ENCODE measurements at places on chromosomes 3 and 15.

- DNase-seq = no peak
These were observed 690.2 kb upstream of the DPPA4 start for GRCh38 chr3:110027446-110028080.

- DNase-seq = no peak
These were observed 8.9 kb downstream of the PRKCD start for GRCh38 chr3:53169832-53170324.

DNA sequence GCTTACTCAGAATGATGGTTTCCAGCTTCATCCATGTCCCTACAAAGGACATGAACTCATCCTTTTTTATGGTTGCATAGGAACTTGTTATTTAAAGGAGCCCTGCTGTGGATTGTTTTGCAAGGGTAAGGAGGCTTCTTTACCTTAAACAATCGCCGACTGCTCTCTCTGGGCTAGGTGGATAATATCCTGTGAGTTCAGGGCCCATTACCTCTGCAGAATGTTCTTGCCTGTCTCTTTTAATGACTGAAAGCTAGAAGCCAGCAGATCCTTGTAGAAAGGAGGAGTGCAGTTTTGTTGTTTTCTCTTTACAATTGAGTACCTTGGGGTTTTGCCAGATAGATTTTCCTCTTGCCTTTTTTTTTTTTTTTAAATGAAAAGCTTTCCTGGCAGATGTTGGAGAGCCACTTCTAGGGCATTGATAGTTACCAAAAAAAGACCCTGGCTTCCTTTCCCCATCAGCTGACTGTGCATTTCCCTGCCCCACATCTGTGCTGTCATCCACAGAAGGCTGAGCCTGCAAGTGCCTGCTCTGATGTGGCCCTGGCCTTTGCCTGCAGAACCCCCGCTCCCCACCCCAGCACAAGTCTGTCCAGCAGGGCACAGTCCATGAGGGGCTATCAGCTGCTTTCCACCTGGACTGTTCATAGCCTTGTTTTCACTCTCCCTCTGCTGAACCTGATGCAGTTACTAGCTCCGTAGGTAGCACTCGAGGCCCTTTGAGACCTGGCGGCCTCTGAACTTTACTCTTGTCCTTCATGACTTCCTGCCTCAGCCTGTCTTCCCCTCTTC is 113.1 kb downstream of the CHCHD6 start:
- DNase-seq = no peak

DNA sequence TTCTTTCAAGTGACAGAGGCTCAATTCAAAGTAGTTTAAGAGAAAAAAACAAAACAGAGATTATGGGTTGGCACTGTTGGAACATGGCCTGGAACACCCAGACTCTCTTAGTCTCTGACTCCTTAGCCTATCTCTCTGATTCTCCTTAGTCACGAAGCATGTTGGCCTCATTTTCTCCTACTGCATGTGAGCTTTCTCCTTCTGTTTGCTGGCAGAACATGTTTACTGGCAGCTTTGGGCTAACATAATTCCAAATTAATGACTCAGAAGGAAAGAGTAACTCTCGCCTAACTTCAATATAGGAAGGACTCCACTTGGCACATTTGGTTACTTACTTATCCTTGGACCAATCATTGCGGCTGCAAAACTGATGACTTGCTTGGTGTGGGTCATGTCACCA is 21.7 kb upstream of the CCDC39 start:
- no peak for DNase-seq

DNA sequence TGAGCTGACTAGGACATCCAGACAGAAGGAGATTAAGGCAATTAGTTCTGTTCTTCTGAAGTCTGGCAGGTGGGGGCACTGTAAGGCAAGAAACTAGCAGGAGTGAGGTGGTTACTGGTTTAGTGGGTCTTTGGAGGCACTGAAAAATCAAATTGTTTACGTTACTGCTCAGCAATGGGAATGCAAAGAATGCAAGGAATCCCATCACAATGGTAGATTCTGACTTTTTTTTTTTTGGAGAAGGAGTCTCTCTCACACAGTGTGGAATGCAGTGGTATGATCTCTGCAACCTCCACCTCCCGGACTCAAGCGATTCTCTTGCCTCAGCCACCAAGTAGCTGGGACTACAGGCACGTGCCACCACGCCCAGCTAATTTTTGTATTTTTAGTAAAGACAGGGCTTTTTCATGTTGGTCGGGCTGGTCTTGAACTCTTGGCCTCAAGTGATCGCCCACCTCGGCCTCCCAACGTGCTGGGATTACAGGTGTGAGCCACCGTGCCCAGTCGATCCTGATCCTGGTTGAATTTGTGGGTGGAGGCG is 16.4 kb downstream of the FAM107A start:
- DNase-seq = no peak

- no peak for DNase-seq
These were observed 64.8 kb downstream of the SAMMSON start for GRCh38 chr3:70064194-70064779.

- no peak for DNase-seq
These were observed 68.7 kb upstream of the SNRK start for GRCh38 chr3:43217633-43218032.

DNA sequence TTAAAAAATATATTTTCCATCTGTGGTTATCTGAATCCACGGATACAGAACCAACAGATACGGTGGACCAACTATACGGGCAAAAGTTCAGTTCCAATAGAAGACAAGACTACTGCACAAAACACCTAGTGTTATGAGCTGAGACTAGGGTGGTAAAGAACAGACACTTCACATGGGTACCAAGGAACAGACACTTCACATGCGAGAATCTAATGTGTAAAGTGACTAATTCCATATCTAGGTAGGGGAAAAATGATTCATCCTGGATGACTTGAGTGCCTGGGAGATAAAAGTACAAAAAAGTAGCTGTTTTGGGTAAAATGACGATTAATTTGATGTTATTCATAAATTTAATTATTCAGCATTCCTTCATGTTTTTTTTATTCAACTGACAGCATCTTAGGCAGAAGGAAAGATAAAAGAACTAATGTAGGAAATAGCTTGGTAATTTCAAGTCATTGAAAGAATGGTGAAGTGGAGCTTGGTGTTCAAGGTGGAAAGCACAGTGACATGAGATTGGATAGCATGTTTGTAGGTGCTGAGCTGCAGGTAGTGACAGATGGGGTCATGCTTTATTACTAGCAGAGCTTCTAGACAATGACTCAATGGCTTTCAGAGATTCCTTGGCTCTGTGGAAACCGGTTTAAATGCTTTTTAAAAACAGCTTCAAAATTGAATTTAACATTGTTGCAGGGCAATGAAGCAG is 5.2 kb downstream of the CD200 start:
- no peak for DNase-seq

- DNase-seq = peak; percentile 20
These were observed 109.3 kb downstream of the SHQ1 start for GRCh38 chr3:72738752-72739530.

- DNase-seq = no peak
These were observed 15.7 kb downstream of the TF start for GRCh38 chr3:133761605-133762484.

DNA sequence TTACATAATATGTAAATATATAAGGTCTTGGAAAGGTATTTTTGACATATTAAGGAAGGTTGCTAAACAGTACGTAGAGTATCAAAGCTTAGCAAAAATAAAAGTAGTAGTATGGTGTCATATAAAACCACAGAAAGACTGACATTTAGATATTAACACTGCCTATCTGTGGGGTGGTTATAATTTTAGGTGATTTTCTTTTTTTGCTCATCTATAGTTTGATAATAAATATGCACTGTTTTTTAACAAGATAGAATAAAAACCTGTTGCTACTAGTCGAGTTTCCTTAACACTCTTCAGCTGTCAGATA is 40.7 kb downstream of the ETV5 start:
- no peak for DNase-seq

DNA sequence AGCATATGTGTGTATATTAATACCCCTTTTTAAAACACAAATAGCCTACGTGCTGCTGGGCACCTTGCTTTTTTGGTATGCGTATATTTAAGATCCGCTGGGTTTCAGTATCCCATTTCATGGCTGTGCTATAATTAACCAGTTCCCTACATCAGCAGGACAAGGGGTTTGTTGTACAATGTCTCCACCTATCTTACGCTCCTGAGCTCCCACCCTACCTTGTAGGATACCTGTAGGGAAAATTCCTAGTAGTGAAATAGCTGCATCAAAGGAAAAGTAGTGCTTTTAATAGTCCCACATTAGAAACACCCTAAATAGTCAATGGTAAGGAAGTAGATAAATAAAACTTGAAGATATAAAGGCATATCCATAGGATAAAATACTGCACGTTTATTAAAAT is 1.4 kb downstream of the MAP6D1 start:
- DNase-seq = no peak

GRCh38 chr15:90974216-90974615 is 19.5 kb downstream of the RCCD1 start:
- DNase-seq = no peak

DNA sequence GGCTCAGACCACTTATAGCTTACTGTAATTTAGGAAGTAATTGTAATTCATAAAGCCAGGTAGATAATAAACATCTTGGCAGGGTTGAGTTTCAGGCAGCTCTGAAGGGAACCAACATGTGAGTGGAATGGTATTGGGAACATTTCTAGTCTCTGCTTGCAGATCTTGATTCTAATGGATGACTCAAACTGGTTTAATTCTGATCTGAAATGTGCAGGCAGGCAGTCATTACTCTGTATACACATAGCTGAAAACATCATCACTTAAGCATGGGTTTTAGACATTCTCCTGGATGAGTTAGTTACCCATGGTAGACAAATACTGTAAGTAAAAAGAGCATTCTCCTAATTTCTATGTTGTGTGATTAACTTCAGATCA is 317.0 kb upstream of the TPRG1 start:
- no peak for DNase-seq

DNA sequence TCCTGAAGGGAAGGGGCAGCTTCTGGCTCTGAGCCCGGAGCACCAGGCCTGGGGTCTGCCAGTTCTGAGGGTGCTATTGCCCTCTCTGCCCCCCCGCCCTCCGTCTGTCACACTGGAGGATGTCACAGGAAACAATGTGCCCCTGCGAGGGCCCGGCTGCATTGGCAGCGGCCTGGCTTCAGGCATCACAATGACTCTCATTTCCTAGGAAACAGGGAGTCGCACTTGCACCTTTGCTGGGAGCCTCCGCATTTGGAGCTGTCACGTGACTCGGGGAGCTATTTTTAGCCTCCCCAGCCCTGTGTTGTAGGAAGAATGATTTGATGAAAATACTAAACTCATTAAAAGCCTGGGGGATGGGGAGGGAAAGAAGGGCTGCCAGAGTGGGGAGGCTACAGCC is 518.9 kb downstream of the SHQ1 start:
- DNase-seq = no peak

GRCh38 chr3:173624086-173624485 is 226.5 kb downstream of the NLGN1 start:
- DNase-seq = no peak

GRCh38 chr15:80887148-80887547 is 102.5 kb downstream of the MESD start:
- no peak for DNase-seq

DNA sequence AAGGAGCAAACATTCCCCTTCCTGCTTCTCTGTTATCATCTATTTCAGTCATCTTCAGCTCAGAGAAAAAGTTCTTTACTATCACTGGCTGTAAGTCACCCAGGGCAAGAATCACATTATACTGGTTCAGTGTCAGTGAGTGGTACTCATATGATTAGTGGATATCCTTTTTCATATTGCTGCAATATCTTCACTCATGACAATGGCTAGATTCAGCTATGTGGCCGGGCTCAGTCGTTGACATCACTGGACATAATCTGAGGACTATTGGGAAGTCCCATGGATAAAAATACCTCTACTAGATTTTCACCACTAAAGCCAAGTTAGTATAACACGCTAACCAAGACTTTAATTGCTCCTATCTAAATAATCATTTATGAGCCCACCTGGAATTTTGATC is 91.3 kb upstream of the UBE2E2 start:
- DNase-seq = no peak

DNA sequence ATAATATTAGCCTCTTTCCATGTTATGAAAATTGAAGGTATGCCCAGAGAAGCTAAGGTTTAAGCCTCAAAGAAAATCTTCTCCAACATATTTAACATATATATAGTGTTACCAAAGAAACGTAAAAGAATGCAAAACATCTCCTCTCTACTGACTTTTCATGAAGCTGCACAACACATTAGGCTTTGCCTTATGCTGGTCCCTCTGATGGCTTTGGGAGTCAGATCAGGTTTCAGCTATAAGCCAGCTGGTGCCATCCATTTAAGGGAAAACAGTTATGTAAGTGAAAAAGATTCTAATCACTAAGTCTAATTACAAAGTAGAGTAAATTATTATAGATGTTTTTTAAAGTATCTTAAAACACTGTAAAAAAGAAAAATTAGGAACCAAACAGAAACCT is 410.5 kb downstream of the LSAMP start:
- DNase-seq = no peak

- DNase-seq = no peak
These were observed 5.3 kb downstream of the POU1F1 start for GRCh38 chr3:87270908-87271700.

- DNase-seq = no peak
These were observed 78.8 kb upstream of the PCSK6 start for GRCh38 chr15:101568309-101568708.

DNA sequence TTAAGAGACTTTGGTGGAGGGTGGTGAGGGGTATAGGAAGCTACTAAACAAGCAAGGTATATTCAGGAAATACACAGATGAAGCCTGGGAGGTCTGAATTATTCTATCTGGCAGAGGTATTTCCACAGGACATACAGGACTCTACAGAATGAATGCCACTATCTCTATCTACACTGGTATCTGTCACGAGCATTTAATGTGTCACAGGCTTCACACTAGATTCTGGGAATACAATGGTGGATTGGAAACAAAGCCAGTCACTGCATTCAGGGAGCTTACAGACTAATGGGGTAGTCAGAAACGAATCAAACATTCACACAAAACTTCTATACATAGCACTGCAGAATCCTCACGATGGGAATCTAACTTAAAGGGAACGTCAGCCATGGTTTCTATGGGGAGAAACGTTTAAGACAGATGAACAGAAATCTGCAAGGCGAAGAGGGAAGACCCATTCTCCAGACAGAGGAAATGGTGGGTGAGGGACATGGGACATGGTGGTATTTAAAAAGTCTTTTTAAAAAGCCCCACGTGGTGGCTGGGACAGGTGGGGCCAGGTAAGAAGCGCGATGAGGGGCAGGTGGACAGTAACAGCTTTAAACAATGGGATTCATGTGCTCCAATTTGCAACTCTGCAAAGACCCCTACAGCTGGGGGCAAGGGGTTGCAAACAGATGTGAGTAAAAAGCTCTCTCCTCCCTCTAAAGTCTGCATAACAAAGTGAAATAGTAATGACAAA is 16.5 kb downstream of the LRIG1 start:
- DNase-seq = no peak

GRCh38 chr3:103059432-103059831 is 624.6 kb downstream of the ZPLD1 start:
- DNase-seq = no peak

- no peak for DNase-seq
These were observed 12.9 kb downstream of the ISL2 start for GRCh38 chr15:76349301-76350070.

Data from stimulated activated CD8-positive, alpha-beta memory T cell treated with anti-CD3 and anti-CD28 coated beads, Interleukin-4, amount 100 ng/mL, for 1 hour (primary cell).